ENCODE measurements at places on chromosomes 6 and 20.

DNA sequence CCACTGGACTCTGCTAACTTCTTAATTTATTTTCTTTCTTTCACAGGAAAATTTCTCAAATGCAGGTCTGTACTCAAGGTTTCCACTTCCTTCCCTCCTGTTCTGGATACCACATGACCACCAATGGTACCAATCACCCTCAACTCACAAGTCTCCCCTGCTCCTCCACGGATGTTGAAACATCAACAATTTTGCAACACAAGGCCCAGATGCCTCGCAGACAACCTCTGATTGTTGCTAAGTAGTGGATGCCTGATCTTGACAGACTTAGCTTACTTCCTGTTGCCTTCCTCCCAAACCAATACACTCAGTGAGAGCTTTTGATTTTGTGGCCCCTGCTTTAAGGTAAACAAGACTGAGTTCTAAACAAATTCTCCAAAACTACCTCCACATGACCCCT lies 146.6 kb downstream of the FRK start:
- DNase-seq, result no peak

DNA sequence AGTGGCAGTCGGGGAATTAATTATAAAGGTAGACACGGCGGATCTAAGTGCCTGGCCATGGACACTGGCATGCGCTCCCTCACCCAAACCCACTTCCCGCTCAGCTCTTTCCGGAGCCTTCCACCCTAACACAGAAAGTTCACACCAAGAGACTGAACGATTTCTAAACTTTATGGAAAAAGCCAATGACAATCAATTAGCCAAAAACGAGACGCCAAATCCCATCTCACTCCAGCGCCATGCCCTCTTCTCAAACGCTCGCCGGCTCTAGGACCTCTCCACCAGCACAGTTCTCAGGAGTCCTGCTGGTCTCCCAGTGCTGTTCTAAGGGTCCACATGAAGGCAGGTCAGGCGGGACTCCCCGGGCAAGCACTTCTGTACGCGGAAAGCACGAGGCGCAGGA lies 641 bp downstream of the SF3B5 start:
- no peak for DNase-seq

GRCh38 chr20:44911264-44911921 lies 1.5 kb downstream of the PABPC1L start:
- no peak for DNase-seq

DNA sequence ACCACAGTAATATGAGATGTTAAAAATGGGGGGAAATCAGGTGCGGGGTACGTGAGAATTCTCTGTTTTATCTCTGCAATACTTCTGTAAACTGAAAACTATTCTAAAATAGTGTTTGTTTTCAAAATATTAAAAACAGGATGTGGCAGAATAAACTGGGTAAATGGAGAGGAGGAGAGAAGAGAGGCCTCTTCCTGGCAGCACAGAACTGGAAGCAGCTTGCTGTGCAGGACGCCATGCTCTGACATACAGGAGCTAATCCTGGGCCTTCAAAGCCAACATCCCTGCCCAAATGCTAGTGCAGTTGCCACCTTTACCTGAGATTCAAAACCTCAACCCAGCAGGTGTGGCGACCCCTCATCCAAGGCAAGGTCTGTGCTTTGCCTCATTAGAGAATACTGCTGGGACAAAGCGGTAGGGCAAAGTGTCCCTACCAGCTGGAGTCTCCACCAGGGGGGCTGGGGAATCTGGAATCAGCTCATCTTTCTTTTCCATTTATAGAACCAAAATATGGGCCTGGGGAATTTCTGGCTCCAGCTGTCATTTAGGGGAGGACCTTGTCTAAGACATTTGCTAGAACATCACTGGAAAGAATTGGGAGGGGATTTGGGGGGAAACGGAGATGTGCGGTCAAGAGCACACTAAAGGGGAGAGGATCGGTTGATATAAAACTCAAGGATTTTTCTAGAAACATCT lies 67.3 kb downstream of the SCML4 start:
- DNase-seq, result no peak

DNA sequence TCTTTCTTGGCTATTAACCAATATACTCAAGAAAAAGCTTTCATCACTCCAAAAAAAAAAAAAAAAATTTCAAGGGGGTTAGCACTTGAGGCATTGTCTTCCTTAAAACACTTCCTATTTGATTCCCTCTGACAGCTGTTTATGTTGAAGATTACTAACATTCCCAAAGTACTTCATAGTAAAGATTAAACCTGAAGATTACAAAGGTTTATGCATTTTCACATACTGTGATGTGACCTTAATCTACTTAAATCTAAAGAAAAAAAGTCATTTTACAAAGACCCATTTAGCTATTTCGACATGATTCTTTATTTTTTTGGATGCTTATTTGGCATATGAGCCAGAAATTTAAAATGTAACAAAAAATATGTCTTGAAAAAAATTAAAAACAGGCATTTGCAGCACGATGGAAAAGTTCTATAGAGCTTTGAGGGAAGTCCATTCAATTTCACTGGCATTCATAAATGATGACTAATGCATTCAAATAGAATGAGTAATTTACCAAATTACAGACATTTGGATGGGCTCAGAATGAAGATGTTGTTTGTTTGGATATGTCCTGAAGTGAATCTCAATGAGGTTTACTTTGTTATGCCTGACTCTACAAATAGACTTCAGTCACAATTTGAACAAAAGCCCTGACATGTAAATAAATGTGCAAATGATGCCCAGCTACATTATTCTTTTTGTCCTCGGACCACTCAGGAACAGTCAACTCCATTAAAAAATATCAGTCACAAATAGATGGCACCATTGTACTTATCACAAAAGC lies 674.6 kb upstream of the MARCKS start:
- DNase-seq, result no peak

GRCh38 chr6:129317931-129318820 lies 391.8 kb downstream of the ARHGAP18 start:
- no peak for DNase-seq

- DNase-seq, result no peak
Measured at GRCh38 chr20:60491051-60491581, 532.9 kb downstream of the CDH26 start.

DNA sequence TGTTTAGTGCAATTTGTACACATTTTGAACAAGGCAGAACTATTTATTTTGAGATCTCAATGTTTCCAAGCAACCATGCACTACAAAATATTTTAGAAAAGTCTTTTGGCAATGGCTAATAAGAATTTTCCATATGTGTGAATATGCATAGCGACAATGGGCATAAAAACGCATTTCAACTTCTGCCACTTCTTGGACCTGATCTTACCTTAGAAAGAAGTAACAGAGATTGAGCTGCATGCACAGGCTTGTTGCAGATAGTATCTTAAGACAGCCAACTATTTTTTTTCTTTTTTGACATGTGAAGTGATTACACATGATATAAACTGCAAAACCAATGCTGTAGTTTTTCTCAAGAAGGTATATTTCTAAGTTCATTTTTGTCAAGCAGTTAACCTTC lies 210.4 kb upstream of the PHACTR1 start:
- DNase-seq, result no peak

GRCh38 chr6:133753756-133754155 lies 135.2 kb upstream of the TCF21 start:
- no peak for DNase-seq

DNA sequence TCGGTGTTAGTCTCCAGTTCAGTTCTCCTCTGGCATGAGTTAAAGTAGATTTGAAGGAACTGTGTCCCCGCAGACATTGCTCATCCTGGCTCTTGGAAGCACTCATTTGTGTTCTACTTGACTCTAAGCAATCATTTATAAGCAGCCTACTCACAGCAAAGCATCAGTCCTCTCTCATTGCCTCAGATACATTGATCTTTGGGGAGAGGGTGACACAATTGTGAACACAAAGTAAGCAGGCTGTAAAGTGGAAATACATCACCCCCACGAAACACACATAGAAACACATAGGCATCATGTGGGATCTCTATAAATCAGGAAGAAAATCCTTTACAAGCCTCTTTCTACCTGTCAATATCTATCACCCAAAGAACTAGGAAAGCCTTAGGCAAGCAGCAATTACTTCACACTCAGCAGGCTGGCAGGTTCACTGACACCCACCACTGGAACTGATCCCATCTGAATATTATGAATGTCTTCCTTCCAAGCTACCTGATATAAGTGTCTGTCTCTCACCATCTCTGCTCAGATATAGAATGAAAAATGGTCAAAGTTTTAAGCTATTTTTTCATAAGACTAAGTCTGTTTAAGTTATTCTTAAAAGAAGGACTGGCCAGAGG lies 675.8 kb downstream of the HACE1 start:
- no peak for DNase-seq

DNA sequence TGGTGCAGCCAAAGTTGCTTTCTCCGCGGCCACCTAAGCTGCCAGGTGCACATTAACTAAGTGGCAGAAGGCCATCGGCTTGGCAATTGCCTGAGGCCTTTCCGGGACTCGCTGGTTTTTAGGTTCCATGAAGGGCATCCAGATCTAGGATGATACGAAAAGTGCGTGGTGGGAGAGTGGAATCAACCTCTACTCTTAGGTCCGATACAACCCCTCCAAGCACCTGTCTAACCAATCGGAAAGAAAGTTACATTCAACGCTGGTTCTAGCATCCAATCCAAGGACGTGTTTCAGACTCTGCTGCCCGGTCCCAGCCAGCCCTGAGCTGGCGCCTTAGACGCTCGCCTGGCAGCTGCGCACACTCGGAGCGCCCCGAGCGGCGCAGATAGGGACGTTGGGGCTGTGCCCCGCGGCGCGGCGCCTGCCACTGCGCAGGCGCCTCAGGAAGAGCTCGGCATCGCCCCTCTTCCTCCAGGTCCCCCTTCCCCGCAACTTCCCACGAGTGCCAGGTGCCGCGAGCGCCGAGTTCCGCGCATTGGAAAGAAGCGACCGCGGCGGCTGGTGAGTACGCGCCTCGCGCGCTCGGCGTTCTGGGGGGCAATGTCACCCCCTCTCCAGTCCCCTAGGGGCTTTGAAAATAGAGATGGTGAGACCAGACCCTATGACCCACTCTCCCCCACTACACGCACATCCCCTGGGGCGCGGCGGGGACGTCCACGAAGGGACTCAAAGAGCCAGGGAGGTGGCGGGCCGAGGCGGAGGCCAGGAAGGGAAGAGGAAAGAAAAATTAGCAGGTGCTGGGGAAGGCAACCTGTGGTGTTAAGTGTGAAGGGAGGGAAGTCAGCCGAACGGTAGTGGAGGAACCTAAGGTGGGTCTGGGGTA lies at the start of gene ENPP4:
Gene ENPP4 (plus strand): TSS at position 361 of the 883 bp plus-strand sequence. CDS start 9,595 bp downstream, outside the sequence.
- peak; percentile 73 for DNase-seq

DNA sequence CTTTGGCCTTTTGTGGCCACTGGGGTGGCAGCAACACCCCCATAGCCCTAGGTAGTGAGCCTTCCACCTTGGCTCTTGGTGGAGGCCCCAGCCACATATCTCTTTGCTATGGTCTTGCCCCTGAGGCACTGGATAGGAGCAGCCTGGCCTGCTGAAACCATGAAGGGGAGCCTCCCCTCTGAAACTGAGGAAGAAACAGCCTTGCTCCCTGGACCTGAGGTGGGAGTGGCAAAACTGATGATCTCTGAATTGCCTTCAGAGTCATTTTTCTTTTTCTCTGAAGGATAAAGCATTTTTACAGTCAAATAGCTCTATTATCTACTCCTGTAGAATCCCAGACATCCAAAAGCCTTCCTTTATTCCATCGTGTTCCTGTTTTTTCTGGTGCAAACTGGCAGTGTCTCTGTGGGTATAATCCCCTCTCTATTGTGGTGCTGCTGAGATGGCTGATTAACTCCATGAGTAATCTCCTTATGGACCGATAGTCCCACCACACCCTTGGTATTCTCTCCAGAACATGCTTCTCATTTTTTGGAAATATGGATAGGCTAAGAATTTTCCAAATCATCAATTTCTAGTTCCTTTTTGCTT lies 22.0 kb upstream of the PRSS35 start:
- no peak for DNase-seq

GRCh38 chr6:146258206-146258605 lies 229.3 kb downstream of the GRM1 start:
- DNase-seq, result no peak

GRCh38 chr6:70221025-70221714 lies 81.7 kb downstream of the COL9A1 start:
- DNase-seq, result no peak

All from activated CD4-positive, CD25-positive, alpha-beta regulatory T cell treated with anti-CD3 and anti-CD28 coated beads, Interleukin-2, amount 50 U/mL, for 16 hours (primary cell).